ENCODE measurements at places on chromosomes 6 and 20. TPM values are rescaled to one million over a fixed set of nuclear protein-coding genes. Genes with fewer than 3 reads are reported as not detected.

GRCh38 chr6:123925350-123925749 is 121.7 kb downstream of the NKAIN2 start:
- no peak for DNase-seq

GRCh38 chr6:133435065-133435728 is 194.0 kb downstream of the EYA4 start:
- no peak for DNase-seq

GRCh38 chr6:36139431-36139830 is 9.1 kb downstream of the MAPK13 start:
- DNase-seq, result no peak

DNA sequence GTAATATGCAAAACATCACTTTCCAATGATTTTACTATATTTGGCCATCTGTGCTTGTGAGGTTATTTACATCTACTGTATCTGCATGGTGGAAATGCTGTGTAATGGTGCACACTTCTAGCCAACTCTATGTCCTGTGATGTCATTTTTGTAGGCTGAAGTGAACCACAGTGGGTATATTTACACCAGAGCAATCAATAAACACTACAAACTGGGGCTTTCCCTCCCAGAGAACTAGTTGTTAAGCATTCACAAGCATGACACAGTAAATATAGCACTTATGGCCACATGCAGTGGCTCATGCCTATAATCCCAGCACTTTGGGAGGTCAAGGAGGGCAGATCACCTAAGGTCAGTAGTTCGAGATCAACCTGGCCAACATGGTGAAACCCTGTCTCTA is 4.9 kb downstream of the SLC22A2 start:
- DNase-seq, result no peak

DNA sequence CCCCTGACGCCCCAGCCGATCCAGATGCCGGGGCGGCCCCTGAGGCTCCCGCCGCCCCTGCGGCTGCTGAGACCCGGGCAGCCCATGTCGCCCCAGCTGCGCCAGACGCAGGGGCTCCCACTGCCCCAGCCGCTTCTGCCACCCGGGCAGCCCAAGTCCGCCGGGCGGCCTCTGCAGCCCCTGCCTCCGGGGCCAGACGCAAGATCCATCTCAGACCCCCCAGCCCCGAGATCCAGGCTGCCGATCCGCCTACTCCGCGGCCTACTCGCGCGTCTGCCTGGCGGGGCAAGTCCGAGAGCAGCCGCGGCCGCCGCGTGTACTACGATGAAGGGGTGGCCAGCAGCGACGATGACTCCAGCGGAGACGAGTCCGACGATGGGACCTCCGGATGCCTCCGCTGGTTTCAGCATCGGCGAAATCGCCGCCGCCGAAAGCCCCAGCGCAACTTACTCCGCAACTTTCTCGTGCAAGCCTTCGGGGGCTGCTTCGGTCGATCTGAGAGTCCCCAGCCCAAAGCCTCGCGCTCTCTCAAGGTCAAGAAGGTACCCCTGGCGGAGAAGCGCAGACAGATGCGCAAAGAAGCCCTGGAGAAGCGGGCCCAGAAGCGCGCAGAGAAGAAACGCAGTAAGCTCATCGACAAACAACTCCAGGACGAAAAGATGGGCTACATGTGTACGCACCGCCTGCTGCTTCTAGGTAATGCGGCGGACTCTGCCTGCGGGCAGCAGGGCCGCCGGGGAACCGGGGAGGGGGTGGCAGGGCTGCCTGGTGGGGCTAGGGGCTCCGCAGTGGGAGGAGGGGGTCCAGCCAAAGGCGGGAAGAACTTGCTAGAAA is 2.3 kb downstream of the GNAS start:
- no peak for DNase-seq

VAPB gene
- 21.6 TPM for total RNA-seq

GRCh38 chr20:47989957-47990356 is 204.7 kb upstream of the SULF2 start:
- no peak for DNase-seq

SLC22A3 gene
- 16.5 TPM for total RNA-seq

- DNase-seq, result no peak
Measured at GRCh38 chr20:4435671-4436455, 285.8 kb upstream of the PRND start.

NR2E1 gene
- total RNA-seq, result not detected

C4B gene
- 23.1 TPM for total RNA-seq

DNA sequence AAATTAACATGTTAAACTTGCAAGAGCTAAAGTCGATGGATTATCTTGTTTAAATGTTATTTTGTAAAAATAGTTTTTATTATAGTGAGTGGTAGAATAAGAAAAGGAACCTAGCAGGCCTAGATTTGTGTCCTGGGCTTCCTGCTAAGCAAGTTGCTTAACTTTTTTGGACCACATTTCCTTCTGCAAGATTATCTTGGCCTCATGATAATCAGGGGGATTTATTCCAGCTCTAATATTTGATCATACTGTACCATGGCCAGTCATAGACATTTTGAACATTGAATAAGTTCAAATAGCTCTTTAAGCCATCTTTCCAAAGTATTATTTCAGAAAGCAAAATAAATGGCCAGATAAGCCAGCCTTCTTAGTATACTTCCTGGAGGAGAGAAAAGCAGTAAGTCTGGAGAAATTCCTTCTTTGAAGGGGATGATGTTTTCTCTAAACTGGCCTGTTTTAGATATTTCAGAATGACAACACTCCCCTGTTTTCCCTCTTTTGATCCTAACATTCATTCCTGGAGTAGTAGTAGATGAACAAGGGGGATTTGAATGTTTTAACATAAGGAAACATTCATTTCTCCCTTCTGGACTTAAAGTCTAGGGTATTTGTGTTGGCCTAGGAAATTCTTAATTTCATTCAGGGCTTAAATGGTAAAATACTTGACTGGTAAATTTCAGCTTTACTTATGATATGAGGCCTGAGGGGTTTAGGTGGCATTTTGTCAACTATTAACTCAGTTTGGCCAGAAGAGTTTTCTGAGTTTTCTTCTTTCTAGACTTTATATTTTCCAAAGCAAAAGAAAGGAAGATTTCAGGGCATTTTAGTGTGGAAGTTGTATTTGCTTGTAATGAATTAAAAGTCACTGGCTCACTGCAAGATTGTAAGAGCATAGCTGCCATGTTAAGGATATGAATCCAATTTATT is 108.8 kb upstream of the SCGN start:
- no peak for DNase-seq

Data from vagina (tissue), 2 donors.